Type B pancreatic cell (in vitro differentiated cells): ENCODE measurements at places on chromosomes 2 and 18. TPM values are rescaled to one million over a fixed set of nuclear protein-coding genes. Genes with fewer than 3 reads are reported as not detected.

The ONECUT2 gene
- 6.8 and 16.1 TPM in 2 replicates for total RNA-seq

The ATOH8 gene
- 1.8 and 13.7 TPM in 2 replicates for total RNA-seq

The HAAO gene
- total RNA-seq: 9.4 and 10.0 TPM in 2 replicates

The UGP2 gene
- total RNA-seq: 76.6 and 113 TPM in 2 replicates

GRCh38 chr2:112818094-112818902 lies 18.3 kb downstream of the IL1B start:
- DNase-seq: no peak

- no peak for DNase-seq
Observed at GRCh38 chr18:22691946-22692710, 241.0 kb upstream of the RBBP8 start.
